NCI-H524 treated with DMSO at 0.1 percent for 48 hours (cell line): ENCODE measurements at places on chromosomes 13 and 19.

- DNase-seq: no peak
Measured at GRCh38 chr13:95660981-95661581, 15.9 kb upstream of the DNAJC3 start.

DNA sequence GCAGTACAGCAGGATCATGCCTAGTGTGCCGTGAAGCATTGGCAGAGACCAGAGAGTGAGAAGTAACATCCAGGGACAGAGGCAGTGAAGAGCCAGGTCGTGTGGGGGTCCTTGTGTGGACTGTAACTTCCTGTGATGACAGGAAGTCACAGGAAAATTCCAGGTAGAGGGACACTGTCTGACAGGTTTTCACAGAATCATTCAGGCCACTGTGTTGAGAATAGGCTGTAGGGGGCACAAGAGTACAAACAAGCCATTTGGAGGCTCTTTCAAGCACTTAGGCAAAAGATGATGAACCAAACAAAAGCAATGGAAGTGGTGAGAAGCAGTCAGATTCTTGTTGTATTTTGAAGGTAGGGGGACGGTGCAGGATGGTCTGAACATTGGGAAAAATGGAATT, 46.4 kb downstream of the N4BP2L1 start:
- no peak for DNase-seq

DNA sequence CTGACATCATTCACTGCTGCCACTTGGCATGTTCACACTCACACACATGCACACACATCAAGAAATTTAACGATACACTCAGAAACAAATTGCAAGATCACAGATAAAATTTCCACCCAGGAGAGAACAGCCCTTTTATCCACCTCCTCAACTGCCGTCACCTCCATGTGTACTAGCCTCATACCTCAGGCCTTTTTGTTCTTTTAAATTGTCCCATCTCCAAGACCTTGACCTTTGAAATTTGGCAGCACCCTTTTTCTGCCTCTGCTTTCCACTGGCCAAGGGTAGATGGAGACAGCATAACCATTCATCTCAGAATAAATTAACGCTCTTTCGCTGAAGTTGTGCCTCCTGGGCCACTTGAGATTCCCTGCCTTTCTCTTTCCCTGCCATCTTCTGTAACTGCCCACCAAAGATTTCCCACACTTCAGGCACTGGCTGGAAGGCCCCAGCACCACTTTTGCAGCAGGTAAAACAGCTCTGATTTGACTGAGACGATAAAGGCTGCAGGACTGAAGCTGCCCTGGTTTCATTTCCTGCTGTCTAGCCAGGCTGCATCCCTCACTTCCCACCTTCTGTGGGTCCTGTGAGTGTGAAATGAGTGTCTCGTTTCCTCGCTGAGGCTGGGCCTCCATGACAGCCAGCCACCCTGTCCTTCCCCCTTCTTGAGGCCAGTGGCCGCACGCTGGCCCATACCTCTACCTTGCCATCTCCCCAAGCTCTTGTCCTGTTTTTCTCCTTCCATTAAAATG, 39.3 kb downstream of the MBNL2 start:
- no peak for DNase-seq

DNA sequence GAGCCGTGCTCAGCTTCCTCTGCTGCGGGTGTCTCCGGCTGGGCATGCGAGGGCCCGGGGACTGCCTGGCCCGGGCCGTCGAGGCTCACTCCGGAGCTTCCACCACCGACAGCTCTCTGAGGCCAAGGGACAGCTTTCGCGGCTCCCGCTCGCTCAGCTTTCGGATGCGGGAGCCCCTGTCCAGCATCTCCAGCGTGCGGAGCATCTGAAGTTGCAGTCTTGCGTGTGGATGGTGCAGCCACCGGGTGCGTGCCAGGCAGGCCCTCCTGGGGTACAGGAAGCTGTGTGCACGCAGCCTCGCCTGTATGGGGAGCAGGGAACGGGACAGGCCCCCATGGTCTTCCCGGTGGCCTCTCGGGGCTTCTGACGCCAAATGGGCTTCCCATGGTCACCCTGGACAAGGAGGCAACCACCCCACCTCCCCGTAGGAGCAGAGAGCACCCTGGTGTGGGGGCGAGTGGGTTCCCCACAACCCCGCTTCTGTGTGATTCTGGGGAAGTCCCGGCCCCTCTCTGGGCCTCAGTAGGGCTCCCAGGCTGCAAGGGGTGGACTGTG, 1.2 kb downstream of the S1PR4 start:
- no peak for DNase-seq

DNA sequence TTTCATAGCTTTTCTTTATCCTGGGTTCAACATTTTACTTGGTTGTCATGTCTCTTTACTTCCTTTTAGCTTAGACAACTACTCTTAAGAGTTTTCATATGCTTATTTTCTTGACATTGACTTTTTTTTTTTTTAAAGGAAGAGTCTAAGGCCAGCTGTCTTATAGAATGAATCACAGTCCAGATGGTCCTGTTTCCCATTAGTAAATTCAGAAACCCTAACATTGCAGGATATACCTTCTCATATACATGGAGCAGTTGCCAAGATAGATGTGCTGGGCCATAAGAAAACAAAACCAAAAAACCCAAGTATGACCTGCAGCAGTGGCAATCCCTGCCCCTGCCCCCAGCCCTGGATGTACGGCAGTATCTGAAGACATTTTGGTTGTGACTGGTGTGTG, 72.8 kb downstream of the COG3 start:
- no peak for DNase-seq

GRCh38 chr19:55956431-55956830, 8.8 kb downstream of the NLRP8 start:
- no peak for DNase-seq

GRCh38 chr19:12331211-12331941, 2.1 kb downstream of the ZNF563 start:
- DNase-seq: no peak

GRCh38 chr13:79987761-79988160, 353.2 kb downstream of the SPRY2 start:
- DNase-seq: no peak

DNA sequence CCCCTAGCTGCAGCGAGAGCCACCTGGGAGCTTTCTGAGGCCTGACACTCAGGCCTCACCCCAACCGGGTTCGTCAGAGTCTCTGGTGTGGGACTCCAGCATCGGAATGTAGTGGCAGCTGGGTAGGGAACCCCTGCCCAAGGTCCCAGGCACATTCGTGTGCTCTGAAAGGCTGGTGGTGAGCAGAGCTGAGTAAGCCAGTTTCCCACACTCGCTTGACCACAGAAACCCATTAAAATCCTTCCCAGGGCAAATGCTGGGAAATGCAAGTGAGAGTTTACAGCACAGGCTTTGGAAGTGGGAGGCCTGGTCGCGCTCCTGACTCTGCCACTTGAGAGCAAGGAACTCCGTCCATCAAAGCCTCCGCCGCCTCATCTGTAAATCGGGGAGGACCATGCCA, 4.2 kb downstream of the TRAPPC6A start:
- DNase-seq: no peak

DNA sequence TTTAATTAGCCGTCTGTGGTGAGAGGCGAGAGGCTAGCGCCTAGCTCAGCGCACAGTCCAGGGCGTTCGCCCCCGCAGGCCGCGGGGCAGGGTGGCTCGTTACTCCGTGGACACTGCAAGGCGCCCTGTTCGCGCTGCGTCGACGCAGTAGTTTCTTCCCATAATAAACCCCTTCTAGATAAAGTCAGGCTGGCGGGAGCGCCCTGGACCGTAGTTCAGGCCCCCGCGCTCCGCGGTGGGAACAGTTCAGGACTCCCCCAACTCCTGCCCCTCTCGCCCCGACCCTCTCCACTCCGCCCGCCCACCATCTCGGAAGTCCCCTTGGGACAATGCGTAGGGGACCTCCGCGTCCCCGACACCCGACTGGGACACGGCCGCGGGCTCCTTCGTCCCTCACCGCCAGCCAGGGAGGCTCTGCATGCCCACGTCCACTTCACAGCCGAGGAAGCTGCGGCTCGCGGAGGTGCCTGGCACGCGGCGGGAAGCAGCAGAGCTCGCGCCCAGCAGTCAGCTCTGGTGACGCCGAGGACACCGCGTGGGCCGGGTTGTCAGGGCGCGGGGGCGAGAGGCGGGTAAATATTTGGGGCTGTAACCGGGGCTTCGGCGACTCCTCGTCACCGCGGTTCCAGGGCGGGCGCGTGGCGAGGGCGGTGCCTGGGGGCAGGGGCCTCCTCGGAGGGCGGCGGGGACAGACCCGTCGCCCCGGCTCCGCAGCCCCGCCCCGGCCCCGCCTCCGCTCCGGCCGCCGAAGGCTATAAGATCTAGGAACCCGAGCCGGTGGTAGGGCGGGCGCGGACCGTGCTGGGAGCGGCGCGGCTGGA, at the start of gene RGCC:
Gene RGCC, plus strand, starts transcription at position 783 of the 821 bp plus-strand sequence. CDS start 158 bp downstream, outside the sequence.
- no peak for DNase-seq

DNA sequence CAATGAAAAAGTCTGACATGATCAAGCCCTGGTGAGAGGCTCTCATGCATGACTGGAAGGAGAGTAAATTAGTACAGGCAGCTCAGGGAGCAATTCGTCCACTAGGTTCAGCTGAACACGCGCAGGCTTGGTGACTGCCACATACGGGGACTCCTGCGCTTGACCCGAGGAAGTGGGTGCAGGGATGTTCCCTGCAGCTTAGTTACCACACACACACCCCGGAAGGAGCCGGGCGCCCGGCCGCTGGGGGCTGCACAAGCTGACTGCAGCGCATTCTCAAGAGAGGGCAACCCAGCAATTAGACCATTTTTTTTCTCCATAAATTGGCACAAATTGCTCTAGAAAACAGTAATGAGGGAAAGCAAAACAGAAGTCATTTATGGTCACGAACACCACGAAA, 23.0 kb upstream of the MIER2 start:
- DNase-seq: no peak

- no peak for DNase-seq
Measured at GRCh38 chr19:16068696-16069259, 7.5 kb upstream of the TPM4 start.

- no peak for DNase-seq
Measured at GRCh38 chr19:38915329-38916321, 3.6 kb upstream of the CCER2 start.

- DNase-seq: no peak
Measured at GRCh38 chr13:92510416-92510815, 716.2 kb upstream of the GPC6 start.

DNA sequence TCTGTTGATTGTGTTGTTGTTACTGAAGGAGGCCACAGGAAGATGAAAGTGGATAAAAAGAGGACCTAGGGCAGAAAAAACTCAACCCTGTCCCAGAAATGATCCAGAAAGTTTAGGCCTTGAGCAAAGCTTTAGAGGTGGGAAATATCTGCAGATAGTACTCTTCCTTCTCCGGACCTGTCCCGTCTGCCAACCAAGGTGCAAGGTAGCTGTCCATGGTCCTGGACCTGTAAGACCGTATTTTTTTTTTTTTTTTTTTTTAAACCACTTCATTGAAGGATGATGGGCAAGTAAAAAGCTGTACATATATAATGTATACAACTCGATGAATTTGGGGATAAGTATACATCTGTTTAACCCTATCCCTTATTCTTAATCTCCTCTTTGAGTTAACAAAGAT, 225.9 kb downstream of the OLFM4 start:
- DNase-seq: no peak

DNA sequence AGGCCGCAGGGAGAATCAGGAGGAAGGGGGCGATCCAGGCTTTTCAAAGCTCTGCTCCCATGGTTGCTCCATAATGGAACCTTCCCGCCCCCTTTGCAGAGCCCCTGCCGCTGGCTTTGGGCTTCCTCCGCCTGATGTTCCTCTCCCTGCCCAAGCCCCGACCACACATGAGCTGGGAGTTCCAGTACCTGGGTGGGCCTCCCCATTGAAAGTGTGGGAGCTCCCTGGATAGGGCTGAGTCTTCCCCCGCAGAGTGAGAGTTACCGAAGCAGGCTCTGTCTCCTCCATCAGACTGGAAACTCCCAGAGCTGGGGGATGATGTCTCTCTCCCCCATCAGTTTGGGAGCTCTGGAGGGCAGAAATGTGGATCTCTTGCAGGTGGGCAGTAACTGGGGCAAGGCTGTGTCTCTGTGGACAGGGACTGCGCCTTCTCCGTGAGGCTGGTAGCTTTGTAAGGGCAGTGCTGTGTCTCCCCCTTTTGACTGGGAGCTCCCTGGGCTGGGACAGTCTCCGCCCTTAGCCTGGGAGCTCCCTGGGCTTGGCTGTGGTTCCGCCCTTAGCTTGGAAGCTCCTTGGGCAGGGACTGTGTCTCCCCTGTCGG, 722 bp downstream of the DCAF15 start:
- DNase-seq: no peak

GRCh38 chr19:35332817-35333216, 3.8 kb downstream of the CD22 start:
- no peak for DNase-seq

- DNase-seq: peak; percentile 60
Measured at GRCh38 chr19:47507012-47507411, 7.9 kb downstream of the NAPA start.

GRCh38 chr13:39062004-39062403, 23.7 kb downstream of the NHLRC3 start:
- DNase-seq: no peak

GRCh38 chr13:93309886-93310523, 83.4 kb downstream of the GPC6 start:
- no peak for DNase-seq

DNA sequence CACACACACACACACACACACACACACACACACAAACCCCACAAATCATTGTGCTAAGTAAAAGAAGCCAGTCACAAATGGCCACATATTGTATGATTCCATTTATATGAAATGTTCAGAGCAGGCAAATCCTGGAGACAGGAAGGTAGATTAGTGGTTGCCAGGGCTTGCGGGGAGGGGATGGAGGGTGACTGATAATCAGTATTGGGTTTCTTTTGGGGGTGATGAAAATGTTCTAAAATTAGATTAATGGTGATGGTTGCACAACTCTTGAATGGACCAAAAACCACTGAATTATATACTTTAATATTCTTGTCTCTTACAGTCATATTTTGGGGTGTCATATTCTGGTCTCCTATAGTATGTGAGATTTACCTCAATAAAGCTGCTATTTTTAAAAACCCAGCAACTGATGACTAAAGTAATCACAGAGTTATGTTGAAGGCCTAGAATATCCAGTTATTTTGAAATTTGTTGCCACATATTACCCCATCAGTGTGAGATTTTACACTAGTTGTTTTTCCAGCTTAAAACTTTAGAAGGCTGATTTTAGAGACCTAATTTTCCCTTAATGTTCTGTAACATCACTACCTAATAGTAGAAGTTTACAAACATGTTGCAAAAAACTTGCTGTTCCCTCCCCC, 20.3 kb downstream of the FLT1 start:
- no peak for DNase-seq

DNA sequence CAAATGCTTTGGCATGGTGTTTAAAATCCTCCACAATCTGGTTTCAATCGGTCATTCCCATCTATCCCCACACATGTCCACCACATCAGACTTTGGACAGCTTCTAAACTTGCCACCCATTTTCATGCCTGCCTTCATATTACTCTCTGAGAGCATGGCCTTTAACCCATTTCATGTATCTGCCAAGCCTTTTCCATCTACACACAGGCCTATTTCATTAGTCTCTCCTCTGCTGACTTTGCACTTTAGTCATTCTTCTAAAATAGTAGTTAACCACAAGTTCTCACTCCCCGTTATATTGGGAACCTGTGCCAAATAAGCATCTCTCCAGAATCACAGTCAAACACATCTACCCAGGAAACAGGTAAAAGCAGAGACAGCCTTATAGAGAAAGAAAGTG, 142.2 kb downstream of the MZT1 start:
- no peak for DNase-seq

GRCh38 chr13:109599901-109600657, 186.3 kb downstream of the IRS2 start:
- DNase-seq: no peak
